ENCODE measurements at places on chromosomes 12 and 14. TPM values are rescaled to one million over a fixed set of nuclear protein-coding genes. Genes with fewer than 3 reads are reported as not detected.

DNA sequence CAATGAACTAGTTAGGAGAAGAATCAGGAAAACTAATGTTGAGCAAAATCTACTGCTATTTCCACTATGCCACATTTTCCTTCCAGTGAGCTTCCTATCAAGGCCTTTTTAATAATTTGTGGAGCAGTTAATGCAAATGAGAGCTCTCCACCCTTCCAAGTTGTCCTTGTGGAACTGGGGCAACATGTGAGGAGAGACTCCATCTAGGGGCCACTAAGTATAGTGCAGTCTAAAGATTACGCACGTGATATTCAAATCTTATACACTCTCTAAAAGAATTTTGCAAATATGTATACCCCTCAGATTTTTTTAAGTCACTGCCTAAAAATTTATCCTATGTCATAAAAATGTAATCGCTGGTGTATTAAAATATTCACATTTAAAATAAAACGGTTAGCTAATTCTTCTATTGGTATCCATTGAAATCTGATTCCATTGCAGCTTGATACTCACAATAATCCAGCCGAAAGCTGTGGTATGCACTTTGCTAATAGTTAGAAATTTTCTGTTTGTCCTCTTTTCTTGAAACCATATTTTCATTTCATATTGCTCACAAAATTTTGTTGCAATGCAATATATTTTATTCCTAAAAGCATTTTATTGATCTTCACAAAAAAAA lies 100.1 kb downstream of the PAH start:
- DNase-seq = no peak

GRCh38 chr12:34398706-34399630 lies 376.7 kb downstream of the ALG10 start:
- DNase-seq = no peak

DNA sequence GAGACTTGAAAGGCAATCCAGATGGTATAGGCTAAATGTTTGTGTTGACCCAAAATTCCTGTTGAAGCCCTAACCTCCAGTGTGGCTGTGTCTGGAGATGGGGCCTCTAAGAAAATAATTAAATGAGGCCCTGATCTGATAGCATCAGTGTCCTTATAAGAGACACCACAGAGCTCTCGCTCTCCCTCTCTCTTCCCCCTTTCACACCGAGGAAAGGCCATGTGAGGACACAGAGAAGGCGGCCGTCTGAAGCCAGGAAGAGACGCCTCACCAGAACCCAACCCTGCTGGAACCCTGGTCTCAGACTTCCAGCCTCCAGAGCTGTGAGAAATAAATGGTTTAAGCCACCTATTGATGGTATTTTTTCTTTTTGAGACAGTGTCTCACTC lies 87.5 kb downstream of the SCARB1 start:
- no peak for DNase-seq

DNA sequence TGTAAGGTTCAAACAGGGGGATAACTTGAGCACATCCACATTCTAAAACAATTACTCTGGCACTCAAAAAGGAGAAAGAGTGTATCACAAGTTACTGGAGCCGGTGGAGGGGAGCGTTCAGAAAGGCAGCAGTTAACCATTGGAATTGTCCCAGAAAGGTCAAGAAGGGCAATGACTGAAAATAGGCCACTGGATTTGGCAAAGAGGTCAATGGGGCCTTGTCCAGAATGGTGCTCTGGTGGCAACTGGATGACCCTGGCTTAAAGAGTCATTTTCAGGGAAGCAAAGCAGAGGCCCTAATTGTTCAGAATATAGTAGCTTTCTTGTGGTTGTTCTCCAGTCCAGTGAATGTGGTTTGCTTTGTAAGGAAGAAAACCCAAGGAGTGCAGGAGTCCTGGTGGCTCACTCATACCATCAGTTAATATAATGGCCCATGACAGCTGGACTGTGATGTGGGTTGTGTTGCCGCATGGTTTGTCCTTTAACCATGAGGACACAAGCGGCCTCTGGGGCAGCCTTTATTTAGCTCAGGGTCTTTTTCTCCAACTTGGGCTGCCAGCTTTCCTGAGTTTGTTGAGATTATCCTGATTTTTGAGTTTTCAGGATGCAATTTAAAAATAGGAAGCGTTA lies 142.8 kb upstream of the PELI2 start:
- DNase-seq = peak; percentile 61

DNA sequence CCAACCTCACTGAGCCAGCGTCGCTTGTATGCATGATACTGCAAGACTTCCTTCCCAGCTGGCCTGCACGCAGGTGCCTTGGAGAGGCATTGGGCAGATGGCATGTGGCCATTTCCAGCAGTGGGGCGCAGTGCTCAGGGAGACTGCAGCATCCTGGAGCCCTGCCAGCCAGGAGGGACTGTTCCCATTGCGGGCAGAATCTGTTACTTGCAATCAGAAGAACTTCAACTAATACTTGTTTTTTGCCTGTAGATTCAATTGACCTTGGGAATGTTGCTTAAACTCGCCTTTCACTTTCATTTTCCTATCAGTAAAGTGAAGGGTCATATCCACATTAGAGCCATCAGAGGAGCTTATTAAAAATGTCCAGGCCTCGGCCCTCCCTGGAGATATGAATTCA lies 29.8 kb downstream of the ANKRD9 start:
- DNase-seq = no peak

GRCh38 chr12:55073043-55074022 lies 52.9 kb upstream of the OR9K2 start:
- peak; percentile 25 for DNase-seq

GRCh38 chr14:68775614-68776126 lies 17.2 kb downstream of the ZFP36L1 start:
- DNase-seq = no peak

GRCh38 chr12:127429551-127430285 lies 837.3 kb upstream of the TMEM132C start:
- DNase-seq = no peak

- DNase-seq = no peak
Measured at GRCh38 chr12:48040354-48040753, 36.1 kb upstream of the COL2A1 start.

DNA sequence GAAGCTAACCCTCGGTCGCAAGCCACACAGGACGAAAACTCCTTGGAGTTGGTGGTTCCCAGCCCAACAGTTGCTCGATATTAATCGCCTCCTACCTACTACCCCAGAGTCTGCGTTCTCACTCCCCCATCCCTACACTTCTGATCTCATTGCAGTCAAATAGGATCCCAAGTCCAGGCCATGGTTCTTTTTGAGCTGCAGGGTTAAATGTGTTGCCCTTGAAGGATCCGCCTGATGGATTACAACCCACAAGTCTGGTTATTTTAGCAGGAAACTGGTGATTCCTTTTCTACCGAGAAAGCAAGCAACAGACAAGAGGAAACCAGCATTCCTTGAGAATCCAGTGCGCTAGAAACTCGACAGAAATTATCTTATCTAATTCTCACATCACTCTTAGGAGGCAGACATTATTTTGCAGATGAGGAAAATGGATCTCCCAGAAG lies 785 bp upstream of the NIN start:
- no peak for DNase-seq

DNA sequence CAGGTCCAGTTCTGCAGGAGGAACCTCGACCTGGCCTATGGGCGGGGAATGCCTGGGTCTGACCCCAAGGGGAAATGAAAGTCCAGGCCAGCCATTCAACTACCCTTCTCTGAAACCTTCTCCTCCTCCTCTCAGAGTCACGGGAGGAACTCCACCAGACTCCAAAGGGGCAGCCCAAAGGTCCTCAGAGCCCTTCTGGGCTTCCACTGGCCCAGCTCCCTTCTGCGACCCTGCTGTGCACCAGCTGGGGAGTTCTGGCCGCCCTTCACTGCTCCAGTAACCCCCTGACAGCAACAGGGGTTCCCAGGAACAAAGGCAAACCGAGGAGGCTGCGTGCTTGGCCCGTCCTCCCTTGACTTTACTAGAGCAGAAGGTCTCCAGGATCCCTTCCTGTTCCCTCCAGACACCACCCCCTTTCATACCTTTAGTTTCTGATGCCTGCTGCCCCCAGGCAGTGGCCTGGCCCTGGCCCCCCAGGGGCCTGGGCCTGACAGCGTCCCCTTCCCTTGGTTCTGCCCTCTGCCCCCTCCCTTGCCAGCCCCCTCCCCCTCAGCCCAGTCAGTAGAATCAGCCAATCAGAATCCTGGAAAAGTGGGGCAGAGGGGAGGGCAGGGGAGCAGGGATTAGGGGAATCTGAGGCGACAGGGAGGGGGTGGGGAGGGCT lies 850 bp upstream of the ZNF385A start:
- DNase-seq = no peak

The DTD2 gene
- total RNA-seq = 44.6 TPM

The ADSS1 gene
- total RNA-seq = 3.4 TPM

The SLC2A13 gene
- 6.8 TPM for total RNA-seq

The SERPINA1 gene
- total RNA-seq = 18.1 TPM

The ATXN2 gene
- 36.6 TPM for total RNA-seq

The KRT81 gene
- 244 TPM for total RNA-seq

The CCDC38 gene
- total RNA-seq = not detected

The STAC3 gene
- not detected for total RNA-seq

The INSM2 gene
- not detected for total RNA-seq

The CBX5 gene
- 63.8 TPM for total RNA-seq
